ENCODE measurements at places on chromosomes 4 and X.

DNA sequence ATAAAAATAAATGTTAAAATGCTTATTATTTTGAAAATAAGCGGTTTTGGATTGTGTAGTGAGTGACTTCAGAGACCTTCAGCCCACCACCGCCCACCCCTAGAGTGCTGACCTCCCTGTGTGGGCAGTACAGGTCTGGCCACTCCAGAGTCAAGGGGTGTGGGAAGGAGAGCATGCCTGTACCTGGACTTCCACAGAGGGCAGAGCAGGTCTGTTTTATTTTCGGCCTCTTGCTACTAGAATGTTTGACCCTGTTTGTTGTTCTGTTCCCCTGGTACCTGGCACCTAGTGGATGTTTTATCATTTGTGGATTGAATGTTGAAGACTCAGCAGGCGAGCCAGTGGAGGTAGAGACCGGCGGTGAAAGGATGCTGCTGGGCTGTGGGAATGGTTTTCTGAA is 14.3 kb downstream of the PIGG start:
- DNase-seq: no peak

DNA sequence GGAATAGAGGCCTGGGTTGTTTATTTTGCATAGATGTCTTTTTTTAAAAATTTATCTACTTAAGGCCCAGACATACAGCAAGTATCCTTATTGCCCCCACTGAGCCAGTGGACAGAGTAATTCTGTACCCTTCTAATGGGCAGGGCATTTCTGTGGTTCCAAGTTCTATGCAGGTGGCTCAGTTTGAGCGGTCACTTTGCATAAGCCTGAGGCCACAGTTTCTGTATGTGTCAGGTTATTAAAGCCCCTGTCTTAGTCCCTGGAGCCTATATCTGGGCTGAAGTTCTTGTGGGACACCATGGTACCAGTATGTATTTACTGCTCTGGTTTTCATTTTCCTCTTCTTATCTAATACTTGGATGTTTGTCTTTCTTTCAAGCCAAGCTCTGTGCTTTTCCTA is 168.8 kb downstream of the MID1IP1 start:
- no peak for DNase-seq

GRCh38 chrX:70016513-70016912 is 33.2 kb downstream of the AWAT2 start:
- DNase-seq: no peak

GRCh38 chr4:147570616-147571015 is 46.6 kb upstream of the TMEM184C start:
- no peak for DNase-seq

DNA sequence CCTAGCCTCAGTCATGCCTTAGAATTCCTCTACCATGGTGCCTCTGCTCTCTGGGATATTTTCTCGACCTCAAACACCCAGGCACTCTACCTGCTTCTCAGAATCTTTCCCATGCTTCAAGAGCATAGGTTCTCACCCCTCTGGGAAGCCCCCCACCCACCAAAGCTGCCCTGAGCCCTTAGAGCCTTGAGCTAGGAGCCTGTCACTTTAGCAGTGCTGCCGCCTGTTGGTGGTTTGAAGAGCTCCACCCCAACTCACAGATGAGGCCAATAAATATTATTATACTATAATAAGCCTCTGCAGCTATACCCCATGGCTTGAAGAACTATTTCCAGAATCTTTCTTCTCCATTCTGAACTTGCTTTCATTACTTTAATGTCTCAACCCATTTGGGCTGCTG is 109.7 kb downstream of the RTL5 start:
- no peak for DNase-seq
